T-helper 9 cell (primary cell): ENCODE measurements at places on chromosomes 2 and 18.

DNA sequence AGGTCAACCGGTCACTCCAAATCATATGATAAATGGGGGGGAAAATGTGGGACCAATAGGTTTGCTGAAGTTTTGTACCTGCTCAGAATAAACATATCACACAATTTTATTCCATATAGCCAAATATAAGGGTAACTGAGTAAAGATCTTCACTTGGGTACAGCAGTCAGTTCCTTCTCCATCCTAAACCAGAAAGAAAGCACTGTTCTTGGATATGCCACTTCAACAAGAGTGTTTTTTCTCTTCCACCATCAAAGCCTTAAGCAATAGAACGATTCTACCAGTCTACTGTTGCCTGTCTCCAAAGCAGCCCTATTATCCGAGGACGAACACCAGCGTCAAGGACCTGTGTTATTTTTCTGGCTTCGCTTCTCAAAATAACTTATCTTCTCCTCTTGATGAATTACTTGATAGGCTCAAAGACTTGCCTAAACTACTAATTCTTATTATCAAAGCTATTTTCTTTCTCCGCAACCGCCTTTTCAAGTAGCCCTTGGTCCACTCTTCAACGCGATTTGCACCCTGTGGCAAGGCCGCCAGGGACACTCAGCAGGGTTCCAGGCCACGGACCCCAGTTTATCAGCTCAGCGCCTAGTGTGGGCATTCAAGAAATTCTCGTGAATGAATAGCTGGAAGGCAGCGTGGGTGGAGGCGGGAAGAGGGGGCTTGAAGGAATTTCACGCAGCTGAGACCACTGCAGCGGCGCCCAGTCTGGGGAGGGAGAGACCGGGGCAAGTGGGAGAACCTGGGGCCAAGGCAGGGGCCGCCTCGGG lies 646 bp downstream of the ALS2 start:
- DNase-seq: no peak

- DNase-seq: no peak
Measured at GRCh38 chr2:95018301-95018700, 7.2 kb upstream of the MAL start.

DNA sequence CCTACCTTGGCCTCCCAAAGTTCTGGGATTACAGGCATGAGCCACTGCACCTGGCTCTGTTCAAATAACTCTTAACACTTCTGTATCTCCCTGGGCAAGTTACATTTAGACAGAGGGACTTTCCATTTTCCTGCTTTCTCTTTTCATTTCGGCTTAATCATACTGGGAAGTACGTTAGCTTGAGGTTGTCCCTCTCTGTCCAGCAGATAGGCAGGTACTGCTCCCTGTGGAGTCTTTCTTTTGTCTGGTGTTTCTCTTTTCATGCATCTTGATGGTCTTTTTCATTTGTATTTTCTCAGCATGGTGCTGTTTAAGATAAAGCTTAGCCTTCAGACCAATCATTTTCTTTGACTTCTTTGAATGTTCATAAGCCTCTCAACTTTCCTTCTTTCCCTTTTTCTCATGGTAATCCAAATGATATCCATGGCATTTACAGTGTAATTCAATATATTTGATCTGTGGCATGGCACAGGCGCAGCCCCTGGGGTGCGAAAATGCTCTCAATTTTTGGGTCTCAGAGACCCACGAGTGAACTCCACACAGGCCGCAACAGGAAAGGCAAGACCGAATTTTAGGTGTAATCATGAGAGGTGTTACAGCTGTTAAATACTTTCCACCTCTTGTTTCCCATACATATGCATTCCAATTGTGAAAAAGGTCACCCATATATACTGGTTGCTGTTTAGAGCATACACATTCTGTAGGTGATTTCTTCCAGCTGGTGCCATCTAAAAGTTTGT lies 99.9 kb upstream of the MYO3B start:
- DNase-seq: no peak

- no peak for DNase-seq
Measured at GRCh38 chr18:21341141-21341540, 99.1 kb downstream of the GREB1L start.

DNA sequence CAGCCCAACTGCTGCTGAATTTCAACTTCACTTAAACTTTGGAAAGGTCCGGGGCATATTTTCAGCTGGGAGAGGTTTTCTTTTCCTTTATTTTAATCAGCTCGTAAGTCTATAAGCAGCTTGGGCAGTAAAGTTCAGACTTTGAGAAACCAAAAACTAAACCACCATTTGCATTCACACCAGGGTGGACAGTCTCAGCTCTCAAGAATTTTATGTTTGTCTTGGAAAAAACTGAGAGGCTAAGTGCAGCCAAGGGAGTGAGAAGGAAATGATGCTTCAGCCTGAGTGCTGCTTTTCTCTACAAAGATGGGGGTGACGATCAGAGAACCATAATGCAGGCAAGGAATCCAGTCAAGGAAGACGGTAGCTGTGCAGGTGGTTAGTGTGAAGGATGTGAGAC lies 30.2 kb downstream of the MCFD2 start:
- no peak for DNase-seq
